BE2C (cell line): ENCODE measurements at places on chromosomes 1 and 21.
A peak's percentile ranks its signal among the peaks of the same experiment; 100 is the strongest.

- DNase-seq: no peak
Measured at GRCh38 chr21:41185802-41186201, 17.8 kb downstream of the BACE2 start.

- DNase-seq: no peak
Measured at GRCh38 chr1:4650481-4650880, 3.9 kb upstream of the AJAP1 start.

DNA sequence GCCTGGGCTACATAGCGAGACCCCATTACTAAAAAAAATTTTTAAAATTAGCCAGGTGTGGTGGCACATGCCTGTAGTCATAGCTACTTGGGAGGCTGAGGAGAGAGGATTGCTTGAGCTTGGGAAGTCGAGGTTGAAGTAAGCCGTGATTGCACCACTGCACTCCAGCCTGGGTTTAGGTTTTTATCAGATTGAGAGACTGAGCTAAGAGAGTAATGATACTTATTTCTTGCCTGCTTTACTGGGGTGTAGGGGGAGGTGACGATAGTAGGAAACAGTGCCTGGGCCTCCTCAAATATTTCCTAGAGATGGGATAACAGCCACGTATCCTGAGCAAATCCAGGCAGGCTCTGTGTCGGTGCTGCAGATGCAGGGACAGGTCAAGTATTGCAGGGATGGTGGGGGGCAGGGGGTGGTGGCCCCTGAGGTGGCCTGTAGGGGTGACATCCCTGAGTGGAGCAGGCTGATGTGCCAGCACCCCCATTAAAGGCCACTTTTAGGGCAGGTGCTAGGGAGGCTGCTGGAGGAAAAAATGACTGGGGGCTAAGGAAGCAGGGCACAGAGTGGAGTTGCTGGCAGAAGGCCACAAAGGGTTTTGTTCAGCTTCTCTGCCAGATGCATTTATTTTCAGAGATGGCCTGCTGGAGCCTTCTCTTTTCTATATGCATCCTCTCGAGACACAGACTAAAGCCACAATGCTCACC, 130.5 kb downstream of the RHOU start:
- DNase-seq: peak; percentile 77

DNA sequence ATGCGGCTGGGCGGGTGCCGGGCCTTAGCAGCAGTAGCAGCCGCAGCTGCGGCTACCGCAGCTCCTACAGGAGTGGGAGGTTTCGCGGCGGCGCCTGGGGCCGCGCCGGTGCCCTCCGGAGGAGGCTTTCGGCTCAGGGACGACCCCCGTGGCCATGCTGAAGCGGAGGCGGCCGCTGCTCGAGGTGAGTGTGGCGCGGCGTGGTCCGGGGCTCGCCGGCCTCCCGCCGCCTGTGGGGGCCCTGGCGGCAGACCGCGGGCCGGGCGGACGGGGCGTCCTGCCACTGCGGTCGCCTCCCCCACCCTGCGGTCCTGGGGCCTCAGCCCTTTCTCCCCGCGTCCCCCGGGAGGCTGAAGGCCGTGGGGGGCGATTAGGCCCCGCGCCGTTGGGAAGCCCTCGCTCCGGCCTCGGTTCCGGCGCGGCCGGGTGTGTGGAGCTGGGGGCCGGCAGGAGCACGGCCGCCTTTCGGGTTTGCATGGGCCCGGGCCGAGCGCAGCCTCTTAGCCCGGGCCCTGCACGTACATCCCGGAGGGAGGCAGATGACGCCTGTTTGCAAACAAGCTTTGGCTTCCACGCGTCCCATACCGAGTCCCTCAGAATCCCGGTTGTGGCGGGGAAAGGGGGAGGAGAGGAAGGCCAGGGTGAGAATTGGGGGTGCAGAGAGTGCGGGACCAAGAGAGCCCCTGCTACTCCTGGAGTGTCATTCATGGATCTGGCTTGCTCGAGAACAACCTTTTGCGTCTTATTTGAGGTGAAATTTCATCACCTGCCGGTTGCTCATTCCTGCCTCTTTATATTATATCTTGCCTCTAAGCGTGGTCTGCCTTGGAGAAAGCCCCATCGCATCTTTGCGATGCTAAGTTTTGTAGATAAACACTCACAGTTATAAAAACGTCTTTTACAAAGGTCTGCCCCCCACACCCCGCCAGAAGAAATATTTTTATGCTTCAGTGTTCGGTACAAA, 613 bp downstream of the ZFYVE9 start:
- peak; percentile 36 for DNase-seq

GRCh38 chr1:109084563-109085517, 5.7 kb upstream of the TMEM167B start:
- no peak for DNase-seq
